ENCODE measurements at places on chromosomes 7 and 10.

DNA sequence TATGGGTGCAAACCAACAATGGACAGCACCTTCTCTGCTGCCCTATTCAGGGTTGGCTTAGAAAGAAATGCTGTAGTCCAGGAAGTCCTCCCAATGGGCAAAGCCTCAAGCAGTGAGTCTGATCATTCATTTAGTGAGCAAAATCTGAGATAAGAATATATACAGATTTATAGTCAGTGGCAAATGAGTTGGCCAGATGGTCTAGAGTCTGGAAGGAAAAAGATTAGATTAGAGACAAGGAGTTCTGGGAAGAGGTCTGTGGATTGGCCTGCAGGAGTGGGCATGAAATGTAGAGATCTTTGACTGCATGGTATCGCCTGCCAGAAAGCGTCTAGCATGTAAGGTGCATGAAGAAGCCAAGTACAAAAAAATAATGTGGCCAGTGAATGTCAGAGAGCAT is 201.9 kb upstream of the PTER start:
- DNase-seq, result no peak

- peak; percentile 21 for DNase-seq
These were observed 38.3 kb upstream of the KLHL7 start for GRCh38 chr7:23067271-23067670.

DNA sequence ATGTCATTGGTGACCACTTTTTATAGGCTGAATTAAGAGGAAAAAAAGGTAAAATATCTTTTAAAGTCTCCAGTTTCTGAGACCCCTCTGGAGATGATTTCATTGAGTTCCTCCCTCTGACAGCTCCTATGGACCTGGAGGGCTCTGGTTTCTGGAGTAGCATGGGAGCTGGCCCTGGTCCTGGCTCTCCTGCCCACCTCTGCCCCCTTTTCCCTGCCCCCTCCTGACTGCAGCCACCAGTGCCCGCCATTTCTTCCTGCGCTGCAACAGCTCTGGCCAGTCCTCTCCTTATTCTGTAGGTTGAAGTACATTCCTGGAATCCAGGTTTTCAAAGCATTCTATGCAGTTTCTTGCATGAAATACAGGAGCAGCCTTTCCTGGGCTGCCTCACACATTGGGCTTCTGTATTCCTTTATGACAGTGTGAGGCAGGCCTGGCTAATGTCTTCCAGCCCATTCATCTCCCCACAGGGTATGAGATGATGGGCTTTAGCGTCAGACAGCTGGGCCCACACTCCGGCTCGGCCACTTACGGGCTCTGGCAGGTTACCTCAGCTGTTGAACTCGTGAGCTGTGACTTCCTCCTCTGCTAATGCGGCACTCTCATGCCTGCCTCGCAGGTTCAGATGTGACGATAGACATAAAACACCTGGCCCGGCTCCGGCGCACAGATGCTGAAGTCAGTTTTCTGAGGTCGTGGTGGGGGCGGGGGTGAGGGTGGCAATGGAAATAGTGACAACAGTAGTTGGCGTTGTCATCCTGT is 101.7 kb downstream of the MGMT start:
- DNase-seq, result no peak

- no peak for DNase-seq
These were observed 219.5 kb upstream of the ZNF804B start for GRCh38 chr7:88540012-88540411.

DNA sequence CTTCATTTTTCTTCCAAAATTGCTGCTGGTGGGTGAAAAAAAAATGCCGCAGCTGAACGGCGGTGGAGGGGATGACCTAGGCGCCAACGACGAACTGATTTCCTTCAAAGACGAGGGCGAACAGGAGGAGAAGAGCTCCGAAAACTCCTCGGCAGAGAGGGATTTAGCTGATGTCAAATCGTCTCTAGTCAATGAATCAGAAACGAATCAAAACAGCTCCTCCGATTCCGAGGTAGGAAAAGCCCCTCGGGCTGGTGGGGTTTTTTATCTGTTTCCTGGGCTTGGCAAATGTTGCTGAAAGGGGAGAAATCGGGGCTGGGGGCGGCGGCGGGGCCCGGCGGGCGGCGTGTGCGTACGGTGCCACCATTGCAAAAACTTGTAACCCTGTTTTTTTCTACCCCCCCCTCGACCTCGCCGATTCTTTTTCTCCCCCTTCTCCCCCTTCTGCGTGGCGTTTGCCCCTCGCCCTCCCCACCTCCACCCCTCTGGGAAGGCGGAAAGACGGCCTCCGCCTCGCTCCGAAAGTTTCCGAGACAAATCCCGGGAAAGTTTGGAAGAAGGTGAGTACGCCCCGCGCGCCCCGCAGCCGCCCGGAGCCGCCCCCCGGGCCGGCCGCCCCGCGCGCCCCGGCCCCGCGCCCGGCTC is 789 bp downstream of the TCF7L2 start:
- DNase-seq, result no peak

GRCh38 chr10:80462981-80463741 is 9.1 kb downstream of the TSPAN14 start:
- DNase-seq, result no peak

- no peak for DNase-seq
These were observed 107.6 kb downstream of the SEMA3E start for GRCh38 chr7:83541187-83541960.

DNA sequence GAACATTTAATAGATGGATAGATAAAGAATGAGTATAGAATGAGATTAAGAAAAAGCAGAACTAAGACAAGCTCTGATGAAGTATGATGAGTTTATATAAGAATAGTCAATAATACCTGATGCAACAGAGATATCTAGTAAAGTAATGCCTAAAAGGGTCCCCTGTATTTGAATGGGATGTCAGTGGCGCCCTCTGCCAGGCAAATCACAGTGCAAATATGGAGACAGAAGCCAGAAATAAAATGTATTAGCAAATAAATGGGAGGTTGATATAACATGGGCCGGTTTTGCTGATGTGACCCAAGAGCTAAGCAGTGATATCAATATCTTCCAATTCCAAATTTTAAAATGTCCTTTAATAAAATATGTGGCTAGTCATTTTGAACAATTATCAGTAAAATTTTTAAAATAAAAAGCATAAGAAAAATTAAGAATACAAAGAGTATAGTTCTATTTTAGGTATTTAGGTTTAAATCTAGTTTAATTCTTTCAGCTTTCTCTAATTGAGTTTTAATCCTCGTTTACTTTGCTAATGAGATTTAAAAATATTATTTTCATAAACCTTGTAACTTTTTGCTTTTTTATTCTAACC is 62.6 kb downstream of the ADK start:
- DNase-seq, result no peak

GRCh38 chr7:47186316-47186715 is 395.6 kb downstream of the TNS3 start:
- no peak for DNase-seq

- no peak for DNase-seq
These were observed 94.5 kb upstream of the GSDME start for GRCh38 chr7:24851786-24852185.

- no peak for DNase-seq
These were observed 501.7 kb downstream of the PARD3 start for GRCh38 chr10:34313353-34313752.

GRCh38 chr7:140726281-140726680 is 29.8 kb downstream of the NDUFB2 start:
- peak; percentile 2 for DNase-seq

DNA sequence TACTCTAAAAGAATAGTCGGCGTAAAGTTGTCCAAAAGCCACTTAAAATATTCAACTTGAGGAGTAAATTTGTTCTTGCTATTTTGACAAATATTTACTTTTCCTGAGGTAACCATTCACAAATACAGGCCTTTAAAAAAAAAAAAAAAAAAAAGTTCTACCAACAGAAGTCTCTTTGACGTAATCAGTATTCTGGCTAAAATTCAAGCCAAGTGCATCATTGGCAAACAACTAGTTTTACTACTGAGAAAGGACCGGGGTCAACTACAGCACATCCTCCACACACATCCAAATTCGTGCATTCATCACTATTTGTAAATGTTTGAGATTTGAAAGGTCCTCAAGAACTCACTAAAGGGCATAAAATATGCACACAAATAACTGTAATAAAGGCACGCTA is 2.0 kb downstream of the OAT start:
- no peak for DNase-seq

GRCh38 chr7:94509264-94509886 is at the start of gene CASD1:
CASD1 (plus strand) TSS chr7:94509809; CDS start chr7:94510085, 276 bp downstream.
- DNase-seq, result no peak

GRCh38 chr10:16199216-16199615 is 237.6 kb upstream of the PTER start:
- no peak for DNase-seq

DNA sequence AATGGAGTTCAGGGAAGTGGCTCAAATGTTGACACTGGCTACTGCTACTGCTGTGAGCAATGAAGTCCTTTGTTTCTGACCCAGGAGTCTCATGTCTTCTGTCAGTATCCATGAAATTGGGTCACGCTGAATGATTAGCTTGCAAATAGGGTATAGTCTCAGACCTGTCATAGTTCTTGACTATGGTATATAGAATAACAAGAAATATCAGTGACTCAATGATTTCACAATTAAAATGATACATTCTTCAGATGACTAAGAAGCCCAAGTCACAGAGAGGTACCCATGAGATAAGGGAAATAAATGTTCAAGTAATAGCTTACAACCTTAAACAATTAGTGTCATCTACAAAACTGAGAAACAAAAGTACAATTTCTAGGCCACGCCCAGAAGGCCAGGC is 89.3 kb downstream of the LYZL2 start:
- no peak for DNase-seq

DNA sequence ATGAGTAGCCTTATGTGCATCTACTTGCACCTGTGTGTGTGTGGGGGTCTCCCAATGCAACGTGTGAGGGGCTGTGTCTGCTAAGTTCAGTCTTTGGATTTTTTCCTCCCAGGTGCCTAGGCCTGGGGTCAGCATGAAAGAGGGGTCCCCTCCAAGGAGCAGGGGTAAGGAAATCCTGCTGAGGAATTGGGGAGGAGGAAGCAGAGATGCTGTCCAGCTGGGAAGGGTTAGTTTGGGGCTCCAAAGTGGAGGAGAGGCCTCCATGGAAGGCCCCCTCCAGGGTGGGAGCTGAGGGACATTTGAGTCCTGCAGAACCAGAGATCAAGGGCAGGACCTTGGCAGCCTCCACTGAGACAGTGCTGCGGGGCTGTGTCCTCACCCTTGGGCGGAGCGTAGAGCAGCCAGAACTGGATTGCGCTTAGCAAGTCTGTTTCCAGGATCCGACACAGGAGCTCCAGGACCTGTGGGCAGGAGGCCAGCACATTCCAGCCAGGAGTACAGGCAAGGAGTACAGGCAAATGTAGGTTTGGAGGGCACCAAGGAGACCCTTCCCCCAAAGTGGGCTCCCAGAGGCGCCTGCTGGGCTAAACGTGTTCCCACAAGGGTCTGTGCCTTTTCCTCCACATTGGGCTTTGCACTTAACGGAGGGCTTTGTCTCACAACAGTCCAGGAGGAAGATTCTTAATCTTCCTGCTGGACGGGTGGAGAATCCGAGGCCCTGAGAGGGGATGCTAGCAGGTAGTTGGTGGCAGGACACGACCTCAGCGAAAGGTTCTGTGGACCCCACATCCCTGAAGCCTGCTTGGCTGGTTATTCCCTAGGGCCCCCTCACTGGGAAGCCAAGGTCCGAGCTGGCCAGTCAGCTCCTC is 10.1 kb downstream of the TBATA start:
- no peak for DNase-seq

- DNase-seq, result no peak
These were observed 34.6 kb upstream of the MALRD1 start for GRCh38 chr10:19014034-19014433.

DNA sequence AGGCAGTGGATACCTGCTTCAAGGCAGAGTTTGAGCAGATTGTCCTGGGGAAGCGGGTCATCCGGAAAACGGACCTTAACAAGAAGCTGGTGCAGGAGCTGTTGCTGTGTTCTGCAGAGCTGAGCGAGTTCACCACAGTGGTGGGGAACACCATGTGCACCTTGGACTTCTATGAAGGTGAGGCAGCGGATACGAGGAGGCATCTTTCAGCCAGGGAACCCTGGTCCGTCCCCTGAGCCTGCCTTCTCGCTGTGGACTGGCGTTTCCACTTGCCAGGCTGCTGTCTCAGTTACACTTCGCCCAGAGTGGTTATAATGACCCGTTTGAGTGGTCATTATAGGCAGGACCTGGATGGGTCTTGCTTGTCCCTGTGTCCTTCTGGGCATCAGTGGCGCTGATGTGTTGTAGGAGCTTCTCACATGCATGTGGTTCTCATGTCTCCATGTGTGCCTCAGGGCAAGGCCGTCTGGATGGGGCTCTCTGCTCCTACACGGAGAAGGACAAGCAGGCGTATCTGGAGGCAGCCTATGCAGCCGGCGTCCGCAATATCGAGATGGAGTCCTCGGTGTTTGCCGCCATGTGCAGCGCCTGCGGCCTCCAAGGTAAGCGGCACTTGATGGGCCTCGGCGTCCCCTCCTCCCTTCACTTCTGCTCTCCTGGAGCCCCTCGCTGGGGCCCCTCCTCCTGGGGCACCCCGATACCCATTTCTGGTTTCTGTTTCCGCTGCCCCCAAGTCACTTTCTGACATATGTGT is 18.0 kb downstream of the UPP1 start:
- DNase-seq, result no peak

DNA sequence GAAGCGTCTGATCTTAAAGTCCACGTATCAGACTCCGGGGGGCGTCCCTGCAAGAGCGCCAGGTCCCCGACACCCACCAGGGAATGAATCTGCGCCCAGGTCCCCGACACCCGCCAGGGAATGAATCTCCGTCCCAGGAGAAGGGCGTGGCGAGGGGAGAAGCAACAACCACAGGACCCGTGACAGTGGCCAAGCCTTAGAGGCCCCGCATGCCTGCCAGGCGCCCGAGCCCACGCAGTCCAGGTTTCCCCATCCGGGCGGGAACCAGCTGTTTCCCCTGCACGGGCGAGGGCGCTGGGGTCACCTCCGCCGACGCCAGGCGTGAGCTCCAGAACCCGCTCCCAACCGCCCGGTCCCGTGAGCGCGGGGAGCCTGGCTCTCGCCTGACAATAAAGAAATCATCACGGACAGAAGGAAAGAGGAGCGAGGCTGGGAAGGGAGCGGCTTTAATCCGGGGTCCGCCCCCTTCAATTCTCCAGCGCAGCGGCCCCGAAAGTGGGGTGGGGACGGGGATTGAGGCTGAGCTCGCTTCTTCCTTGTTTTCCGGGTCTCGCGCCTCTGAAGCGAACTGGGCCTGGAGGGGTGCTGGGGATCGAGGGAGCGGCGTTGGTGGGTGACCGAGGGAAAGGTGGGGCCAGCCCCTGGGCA is 29.0 kb upstream of the BMS1 start:
- no peak for DNase-seq

DNA sequence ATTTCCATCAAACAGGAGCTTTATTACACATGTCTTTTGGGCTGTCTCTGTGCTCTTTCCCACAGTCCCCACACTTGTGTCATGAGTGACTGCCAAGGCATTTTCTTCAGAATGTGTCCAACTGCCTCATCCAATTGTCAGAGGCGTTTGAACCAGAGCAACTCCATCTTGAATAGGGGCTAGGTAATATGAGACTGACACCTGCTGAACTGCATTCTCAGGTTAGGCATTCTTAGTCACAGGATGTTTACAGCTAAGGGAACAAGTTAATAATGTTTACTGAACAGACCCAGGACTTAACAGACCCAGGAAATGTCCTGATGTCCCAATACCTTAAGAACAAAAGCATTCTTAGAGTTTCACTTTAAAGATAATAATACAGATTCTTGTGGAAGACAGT is 595.5 kb downstream of the REEP3 start:
- DNase-seq, result no peak
